ENCODE measurements at places on chromosomes 11 and 22.

GRCh38 chr11:61679296-61679695 is 895 bp upstream of the DAGLA start:
- DNase-seq, result no peak

DNA sequence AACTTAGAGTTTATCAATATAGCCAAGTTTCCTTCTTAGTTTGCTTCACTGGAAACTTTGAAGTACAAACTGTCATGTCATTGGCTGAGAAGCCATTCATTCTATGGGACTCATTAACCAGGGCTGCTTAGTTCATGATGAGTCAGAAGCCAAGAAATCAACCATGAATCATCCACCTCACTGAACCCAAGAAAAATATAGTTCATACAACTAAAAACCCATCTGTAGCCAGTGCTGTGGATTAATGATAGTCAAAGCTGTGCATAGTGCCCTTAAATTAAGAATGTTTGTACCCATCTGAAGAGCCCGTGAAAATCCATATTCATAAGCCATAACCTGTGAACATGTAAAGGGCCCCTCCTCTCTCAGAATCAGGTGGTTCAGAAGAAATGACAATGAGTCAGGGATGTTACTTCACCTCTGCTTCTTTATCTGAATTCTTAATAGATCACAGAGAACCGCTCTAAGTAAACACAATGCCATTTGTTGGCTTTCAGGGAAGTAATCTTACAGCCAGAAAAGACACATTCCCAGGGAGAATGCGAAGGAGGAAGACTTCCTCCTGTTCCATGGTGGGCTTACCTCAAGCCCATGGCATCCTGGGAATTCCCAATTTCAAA is 25.4 kb downstream of the MMP20 start:
- DNase-seq, result no peak

DNA sequence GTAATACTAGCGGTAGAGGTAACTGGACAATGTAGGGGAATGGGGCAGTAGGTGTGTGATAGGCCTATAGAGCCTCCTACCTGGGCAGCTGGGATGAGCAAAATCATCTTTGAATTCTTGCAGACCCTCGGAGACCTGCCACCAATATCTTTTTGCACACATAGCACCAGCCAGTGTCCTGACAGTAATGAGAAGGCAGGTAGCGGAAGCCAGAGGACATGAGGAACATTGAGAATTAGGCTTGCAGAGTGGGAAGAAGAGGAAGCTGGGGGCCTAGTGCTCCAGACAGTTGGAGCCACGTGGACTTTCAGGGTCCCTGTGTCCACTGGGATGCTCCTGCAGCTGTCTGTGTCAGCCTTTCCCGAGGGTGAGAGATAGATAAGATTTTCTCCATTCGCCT is 17.2 kb upstream of the SYT13 start:
- DNase-seq, result no peak

- DNase-seq, result no peak
Measured at GRCh38 chr11:104588970-104589369, 309.3 kb downstream of the CASP12 start.

GRCh38 chr11:40241524-40242051 is 1217.9 kb downstream of the LRRC4C start:
- DNase-seq, result no peak

GRCh38 chr11:132058211-132058772 is 687.9 kb downstream of the NTM start:
- no peak for DNase-seq

DNA sequence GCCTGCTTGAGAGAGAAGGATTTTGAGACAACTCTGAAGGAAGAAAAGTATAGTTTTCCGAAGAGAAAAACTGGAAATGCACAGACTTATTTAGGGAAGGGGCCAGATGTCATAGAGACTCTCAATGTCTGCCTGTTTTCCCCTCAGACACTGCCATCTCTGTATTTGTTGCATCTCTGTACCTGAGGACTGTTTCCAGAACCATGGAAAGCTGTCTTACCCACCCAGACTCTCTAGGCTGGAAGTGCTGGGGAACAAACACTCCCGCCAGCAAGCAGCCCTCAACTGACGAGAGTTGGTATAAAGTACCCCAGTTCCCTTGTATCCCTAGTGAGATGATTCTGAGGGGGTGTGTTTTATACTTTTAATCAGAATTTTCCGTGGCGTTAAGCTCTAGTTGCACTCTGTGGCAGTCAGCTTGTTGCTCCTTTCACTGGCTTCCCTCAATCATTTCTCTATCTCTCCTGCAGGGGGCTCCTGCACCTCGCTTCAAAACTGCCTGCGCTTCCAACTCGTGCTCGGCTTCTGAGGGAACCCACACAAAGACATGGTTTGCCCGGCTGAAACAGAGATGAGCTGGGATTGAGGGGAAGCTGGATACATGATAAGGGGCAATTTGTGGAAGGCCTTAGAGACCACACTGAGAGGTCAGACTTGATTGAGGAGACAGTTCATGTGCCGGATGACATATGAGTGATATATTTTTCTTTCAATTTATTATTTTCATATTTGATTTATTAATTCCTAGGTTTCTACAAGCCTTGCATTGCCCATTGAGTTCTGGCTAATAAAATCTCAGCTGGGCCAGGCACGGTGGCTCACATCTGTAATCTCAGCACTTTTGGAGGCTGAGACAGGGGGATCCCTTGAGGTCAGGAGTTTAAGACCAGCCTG is 36.9 kb upstream of the CLPB start:
- DNase-seq, result peak; percentile 52

GRCh38 chr11:133787379-133788141 is 57.8 kb downstream of the SPATA19 start:
- DNase-seq, result no peak

DNA sequence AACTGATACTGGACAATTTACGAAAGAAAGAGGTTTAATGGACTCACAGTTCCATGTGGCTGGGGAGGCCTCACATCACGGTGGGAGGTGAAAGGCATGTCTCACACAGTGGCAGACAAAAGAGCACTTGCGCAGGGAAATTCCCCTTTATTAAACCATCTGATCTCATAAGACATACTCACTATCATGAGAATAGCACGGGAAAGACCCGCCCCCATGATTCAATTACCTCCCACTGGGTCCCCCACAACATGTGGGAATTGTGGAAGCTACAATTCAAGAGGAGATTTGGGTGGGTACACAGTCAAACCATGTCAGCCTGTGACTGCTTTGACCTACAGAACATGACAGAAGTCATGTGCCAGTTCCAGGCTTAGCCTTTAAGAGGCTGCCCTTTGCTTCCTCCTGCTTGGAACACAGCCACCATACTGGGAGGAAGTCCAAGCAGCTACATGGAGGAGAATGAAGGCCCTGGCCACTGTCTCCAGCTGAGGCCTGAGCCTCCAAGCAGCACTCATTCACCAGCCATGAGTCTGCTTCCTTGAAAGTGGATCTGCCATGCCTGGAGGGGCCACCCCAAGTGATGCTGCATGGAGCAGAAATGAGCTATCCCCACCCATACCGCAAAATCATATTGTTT is 10.9 kb upstream of the GAL start:
- no peak for DNase-seq

DNA sequence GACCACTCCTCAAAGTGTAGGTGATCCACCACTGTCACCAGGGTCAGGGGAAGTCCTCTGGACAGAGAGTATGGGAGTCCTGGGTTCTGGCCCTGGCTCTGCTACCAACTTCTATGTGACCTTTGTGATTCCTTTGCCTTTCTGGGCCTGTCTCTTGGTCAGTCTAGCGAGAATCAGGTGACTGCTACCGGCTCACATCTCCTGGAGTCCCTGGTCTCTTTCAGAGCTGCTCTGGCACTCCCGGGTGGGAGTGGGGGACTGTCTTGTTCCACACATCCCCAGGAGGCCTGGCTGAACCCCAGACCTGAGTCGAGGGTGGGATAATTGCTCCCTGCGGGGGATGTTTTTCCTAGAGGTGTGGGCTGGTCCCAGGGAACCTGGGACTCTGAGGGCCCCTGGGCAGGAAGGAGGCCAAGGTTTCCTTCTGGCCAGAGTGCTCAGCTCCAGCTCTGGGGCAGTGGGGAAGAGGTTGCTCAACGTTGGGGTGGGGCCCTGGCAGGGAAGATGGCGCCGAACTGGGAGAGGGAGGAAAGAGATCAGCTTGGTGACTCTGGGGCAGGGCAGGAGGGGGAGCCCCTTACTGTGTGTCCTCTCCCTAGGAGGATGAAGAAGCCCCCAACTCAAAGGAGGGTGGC is 2.1 kb downstream of the SOX10 start:
- DNase-seq, result no peak

- no peak for DNase-seq
Measured at GRCh38 chr11:64684357-64684756, 38.6 kb downstream of the NRXN2 start.

DNA sequence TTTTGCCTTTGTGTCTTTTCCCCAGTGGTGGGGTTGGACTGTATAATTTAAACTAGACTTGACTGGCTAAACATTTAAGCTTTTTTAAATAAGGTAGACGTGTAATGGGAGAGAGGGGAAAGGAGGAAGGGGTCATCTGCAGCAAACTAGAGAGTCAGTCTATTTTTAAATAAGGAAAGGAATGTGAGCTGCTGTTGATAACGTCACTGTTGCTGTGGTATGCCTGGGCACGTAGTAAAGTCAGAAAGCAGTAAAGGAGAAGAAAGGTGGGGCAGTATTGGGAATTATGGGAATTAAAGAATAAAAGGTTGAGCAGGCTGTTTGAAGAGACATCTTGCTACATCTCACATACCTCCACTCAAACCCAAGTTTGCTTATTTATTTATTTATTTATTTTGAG is 80.4 kb upstream of the FSHB start:
- DNase-seq, result no peak

GRCh38 chr11:18756889-18757288 is 30.9 kb upstream of the IGSF22 start:
- no peak for DNase-seq

- peak; percentile 75 for DNase-seq
Measured at GRCh38 chr22:40176921-40177737, 596 bp upstream of the TNRC6B start.

DNA sequence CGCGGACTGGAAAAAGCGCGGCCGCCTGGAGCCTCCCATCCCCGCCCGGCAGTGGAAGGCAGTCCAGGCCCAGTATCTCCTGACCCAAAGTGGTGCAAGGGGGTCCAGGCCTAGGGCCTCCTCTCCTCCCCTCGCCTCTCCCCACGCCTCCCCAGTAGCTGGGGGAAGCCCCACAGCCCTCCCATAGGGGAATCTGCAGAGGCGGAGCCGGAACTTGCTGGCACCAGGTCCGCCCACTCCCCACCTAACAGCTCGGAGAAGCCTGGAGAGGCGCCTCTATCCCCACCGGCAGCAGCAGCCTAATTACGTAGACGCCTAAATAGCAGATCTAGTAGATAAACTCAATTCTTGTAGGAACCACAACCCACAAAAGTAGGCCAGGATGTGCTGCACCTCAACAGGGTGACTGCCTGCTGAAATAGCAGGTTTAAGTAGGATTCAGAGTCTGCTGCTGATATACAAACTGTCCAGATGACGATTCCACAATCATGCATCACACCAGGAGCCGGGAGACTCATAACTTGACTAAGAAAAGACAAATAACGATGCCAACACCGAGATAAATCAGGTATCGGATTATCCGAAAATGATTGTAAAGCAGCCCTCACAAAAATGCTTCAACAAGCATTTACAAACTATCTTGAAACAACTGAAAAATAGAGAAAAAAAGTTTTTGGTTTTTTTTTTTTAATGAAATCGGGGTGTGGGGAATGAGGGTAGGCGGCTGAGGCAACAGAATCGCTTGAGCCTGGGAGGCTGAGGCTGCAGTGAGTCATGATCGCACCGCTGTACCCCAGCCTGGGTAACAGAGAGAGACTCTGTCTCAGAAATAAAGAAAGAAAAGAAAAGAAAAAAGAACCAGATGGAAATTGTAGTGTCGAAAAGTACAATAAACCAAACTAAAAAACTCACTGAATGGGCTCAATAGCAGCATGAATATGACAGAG is 11.4 kb upstream of the BRD1 start:
- DNase-seq, result peak; percentile 83

DNA sequence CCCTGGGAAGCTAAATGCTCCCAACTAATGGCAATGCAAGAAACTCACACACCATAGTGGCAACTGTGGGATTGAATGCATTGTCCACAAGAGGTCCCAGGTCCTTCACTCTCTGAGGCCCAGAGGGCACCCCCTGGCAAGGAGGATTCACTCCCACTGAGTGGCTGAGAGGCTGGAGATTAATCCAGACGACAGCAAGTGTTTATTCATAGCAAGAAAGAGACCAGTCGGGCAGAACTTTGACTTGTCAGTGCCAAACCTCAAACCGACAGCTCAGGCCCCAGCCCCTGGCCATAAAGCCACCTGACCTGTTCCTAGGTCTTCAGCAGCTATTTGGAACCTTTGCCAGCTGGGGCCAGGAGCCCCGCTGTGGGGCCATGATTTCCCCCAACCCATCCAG is 54.5 kb upstream of the MPEG1 start:
- no peak for DNase-seq

DNA sequence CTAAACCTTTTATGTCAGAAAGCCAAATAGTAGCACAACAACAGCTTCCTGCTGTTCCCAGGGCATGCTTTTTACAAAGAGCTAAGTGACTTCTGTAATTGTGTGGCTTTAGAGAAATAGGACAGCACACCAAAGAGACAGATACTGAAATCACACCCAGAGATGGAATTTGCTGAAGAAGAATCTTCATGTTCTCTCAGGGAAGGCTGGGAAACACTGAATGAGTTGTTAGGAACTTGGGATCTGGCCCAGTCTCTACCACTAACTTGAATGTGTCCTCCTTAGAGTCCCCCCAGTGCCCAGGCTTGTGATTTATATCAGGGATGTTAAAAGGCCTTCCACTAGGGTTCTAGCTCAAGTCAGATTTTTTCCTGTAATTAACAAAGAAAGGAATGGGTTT is 175.2 kb downstream of the DBX1 start:
- DNase-seq, result no peak

DNA sequence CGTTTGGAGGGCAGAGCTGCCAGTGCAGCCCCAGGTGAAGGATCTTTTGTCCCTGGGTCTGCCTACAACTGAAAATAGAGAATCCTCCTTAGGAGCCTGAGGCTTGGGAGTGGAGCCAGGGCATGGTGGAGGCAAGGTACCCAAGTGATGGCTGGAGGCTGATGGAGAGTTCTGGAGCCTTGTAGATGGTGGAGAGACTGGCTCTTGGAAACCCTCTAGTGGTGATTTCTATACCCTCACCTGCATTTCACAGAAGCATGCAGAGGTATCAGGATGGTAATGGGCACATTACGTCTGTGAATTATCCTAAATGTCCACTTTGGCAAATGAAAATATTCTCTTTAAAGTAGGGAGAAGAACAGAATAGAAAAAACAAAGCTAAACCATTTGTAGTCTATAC is 44.4 kb downstream of the INSC start:
- DNase-seq, result no peak

GRCh38 chr22:17647991-17648390 is 9.4 kb downstream of the BCL2L13 start:
- DNase-seq, result no peak

GRCh38 chr22:20112623-20113511 is 3.0 kb upstream of the RANBP1 start:
- DNase-seq, result no peak

- no peak for DNase-seq
Measured at GRCh38 chr11:19953336-19953735, 206.9 kb downstream of the DBX1 start.

DNA sequence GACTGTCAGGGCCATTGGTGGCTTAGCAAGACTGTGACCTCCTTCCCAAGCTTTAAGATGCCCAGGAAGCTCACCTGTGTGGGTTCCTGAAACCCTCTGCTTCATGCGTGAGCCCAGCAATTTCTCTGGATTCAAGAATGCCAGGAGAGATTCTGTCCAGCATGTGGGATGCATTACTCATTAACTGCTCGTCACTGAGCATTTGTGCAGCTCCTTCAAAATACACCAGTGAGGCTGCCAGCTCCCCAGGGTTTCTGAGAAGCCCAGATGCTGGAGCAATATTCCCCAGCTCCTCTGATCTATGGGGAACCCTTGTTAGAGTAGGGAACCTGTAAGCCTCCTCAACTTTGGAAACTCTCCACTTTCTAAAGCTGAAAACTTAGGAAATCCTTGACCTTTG is 126.5 kb downstream of the CHST1 start:
- DNase-seq, result no peak

All from stimulated activated CD4-positive, alpha-beta T cell treated with anti-CD3 and anti-CD28 coated beads, Interleukin-2, amount 100 ng/mL, for 24 hours (primary cell).